Activated naive CD8-positive, alpha-beta T cell treated with anti-CD3 and anti-CD28 coated beads, Interleukin-2, amount 50 U/mL, for 24 hours (primary cell): ENCODE measurements at places on chromosomes 12 and 14.

- no peak for DNase-seq
- H3K36me3 ChIP-seq = no peaks in the 10 kb centered on the region
- H3K27ac ChIP-seq = no peak overlapping the region
- no peak overlapping the region for H3K4me3 ChIP-seq
- H3K4me1 ChIP-seq = no peaks in the 10 kb centered on the region
These were observed 295.2 kb upstream of the SRRM4 start for GRCh38 chr12:118685983-118686607.

GRCh38 chr14:31954991-31955390 lies 122.1 kb upstream of the ARHGAP5 start:
- H3K27ac ChIP-seq = no peak overlapping the region
- no peak overlapping the region for H3K4me3 ChIP-seq
- H3K36me3 ChIP-seq = no peaks in the 10 kb centered on the region
- H3K27me3 ChIP-seq = peaks cover 16% of the 10 kb centered on the region

DNA sequence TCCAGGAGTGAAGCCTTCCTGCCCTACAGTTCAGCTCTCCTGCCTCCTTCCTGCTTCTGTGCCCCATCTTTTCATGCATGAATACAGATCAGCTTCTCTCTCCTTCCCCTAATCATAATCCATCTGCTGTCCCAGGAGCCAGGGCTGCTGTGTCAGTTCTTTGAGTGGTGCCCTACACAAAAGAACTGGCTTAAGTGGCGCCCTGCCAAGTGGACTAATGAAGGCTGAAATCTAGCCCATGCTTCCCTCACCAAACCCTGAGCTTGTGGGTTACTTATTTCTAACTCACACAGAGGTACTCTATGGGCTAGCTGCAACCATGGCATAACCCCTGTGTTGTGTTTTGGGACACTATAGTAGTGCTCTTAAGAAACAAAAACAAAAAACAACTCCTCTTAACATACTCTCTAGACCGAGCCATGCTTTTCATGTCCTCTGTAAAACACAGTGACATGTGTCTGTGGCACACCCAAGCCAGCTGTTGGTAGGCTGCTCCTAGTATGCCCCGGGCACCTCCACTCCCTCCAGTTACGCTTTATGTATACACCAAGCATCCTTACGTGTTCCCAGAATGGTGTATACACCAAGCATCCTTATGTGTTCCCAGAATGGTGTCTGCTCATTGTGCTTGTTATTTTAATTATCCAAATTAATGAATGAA lies 19.3 kb upstream of the ETV6 start:
- DNase-seq = no peak
- no peaks in the 10 kb centered on the region for H3K36me3 ChIP-seq
- no peak overlapping the region for H3K27ac ChIP-seq
- H3K4me1 ChIP-seq = no peaks in the 10 kb centered on the region

DNA sequence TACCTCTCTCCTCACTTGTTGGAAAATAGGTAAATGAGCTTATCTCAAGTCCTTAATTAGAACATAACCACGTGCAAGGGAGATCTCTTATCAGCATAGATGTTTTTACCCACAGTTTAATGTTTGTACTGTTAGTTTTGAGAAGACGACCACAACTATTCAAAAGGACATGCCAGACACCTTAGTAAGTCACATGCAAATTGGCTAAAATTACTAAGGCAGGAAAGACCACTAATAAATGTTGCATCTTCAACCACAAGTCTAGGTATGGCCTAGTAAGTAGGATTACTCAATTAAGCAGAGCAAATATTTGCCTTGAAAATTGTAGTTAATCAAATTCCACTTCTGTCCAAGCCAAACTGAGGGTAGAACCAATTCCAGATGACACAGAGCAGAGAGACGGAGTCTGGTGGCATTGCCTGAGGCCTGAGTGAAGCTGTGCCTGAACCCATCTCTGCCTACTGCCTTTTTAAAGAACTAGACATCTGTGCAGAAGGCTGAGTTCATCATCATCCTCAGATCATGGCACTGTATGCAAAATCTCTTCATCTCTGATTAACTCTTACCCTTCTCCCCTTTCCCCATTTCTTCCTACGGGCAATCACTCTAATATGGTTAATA lies 29.7 kb upstream of the CHST11 start:
- peaks cover 40% of the 10 kb centered on the region for H3K4me1 ChIP-seq
- H3K27me3 ChIP-seq = no peaks in the 10 kb centered on the region
- DNase-seq = no peak
- no peak overlapping the region for H3K4me3 ChIP-seq
- H3K27ac ChIP-seq = peak overlapping the region; percentile 74
- peaks cover 7% of the 10 kb centered on the region for H3K36me3 ChIP-seq

- H3K4me3 ChIP-seq = no peak overlapping the region
- DNase-seq = no peak
- H3K27me3 ChIP-seq = no peaks in the 10 kb centered on the region
- no peaks in the 10 kb centered on the region for H3K4me1 ChIP-seq
These were observed 441.6 kb upstream of the FBXO33 start for GRCh38 chr14:39873791-39874190.

- H3K27ac ChIP-seq = no peak overlapping the region
- no peak for DNase-seq
- no peaks in the 10 kb centered on the region for H3K27me3 ChIP-seq
- H3K4me3 ChIP-seq = no peak overlapping the region
- H3K4me1 ChIP-seq = peaks cover 13% of the 10 kb centered on the region
- H3K36me3 ChIP-seq = no peaks in the 10 kb centered on the region
These were observed 8.4 kb upstream of the LRTM2 start for GRCh38 chr12:1811948-1812291.

DNA sequence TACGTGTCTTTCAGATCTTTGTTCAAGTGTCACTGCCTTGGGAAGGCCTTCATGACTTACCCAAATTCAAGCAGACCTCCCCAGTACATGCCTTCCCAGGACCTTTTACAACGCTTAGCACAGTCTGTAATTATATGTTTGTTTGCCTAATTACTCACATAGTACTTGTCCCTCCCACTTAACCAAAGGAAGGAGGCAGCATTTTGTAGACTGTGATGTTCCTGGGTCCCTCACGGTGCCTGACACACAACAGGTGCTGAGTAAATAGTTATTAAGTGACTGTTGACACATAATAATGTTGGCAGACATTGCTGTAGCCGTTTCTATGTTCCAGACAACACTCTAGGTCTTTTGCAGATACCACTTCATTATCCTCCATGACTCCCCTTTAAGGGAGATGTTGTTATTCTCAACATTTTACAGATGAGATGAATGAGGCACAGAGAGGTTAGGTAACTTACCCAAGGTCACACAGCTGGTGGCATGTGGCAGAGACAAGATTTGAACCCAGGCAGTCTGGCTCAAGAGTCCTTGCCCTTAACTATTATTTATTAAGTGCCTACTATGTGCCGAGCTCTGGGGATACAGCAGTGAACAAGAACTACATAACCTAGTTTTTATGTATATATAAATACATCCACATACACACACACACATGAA lies 130.7 kb downstream of the PHETA1 start:
- no peaks in the 10 kb centered on the region for H3K36me3 ChIP-seq
- DNase-seq = no peak
- H3K4me3 ChIP-seq = no peak overlapping the region
- no peaks in the 10 kb centered on the region for H3K4me1 ChIP-seq
- peaks cover 2% of the 10 kb centered on the region for H3K27me3 ChIP-seq

DNA sequence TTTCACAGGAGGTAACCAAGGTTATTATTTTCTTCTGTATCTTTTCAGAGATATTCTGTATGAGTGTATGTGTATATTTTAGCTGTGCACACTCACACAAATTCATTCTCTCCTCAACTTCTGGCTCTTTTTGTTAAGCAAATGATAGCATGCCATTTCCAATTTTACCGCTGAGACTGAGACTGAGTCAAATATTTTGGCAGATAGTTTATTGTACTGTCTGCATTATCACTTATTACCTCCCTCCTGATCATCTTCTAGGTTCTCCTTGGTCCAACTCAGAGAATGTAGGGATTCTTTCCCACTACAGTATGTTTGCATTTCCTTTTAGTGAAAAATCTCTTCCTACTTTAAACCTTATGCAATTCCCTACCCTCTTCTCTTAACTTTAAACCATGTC lies 33.3 kb downstream of the DACT1 start:
- H3K27me3 ChIP-seq = peaks cover 2% of the 10 kb centered on the region
- no peak for DNase-seq
- no peak overlapping the region for H3K4me3 ChIP-seq
- no peaks in the 10 kb centered on the region for H3K36me3 ChIP-seq
- peaks cover under 1% of the 10 kb centered on the region for H3K4me1 ChIP-seq

GRCh38 chr12:94123127-94123526 lies 25.2 kb upstream of the PLXNC1 start:
- H3K4me1 ChIP-seq = peaks cover 60% of the 10 kb centered on the region
- DNase-seq = no peak
- peak overlapping the region; percentile 65 for H3K27ac ChIP-seq
- no peaks in the 10 kb centered on the region for H3K27me3 ChIP-seq
- H3K4me3 ChIP-seq = no peak overlapping the region

- H3K36me3 ChIP-seq = no peaks in the 10 kb centered on the region
- peaks cover 12% of the 10 kb centered on the region for H3K4me1 ChIP-seq
- no peak overlapping the region for H3K4me3 ChIP-seq
- H3K27me3 ChIP-seq = peaks cover 7% of the 10 kb centered on the region
- no peak for DNase-seq
- H3K27ac ChIP-seq = no peak overlapping the region
These were observed 20.7 kb downstream of the ADCY6 start for GRCh38 chr12:48768147-48768546.

DNA sequence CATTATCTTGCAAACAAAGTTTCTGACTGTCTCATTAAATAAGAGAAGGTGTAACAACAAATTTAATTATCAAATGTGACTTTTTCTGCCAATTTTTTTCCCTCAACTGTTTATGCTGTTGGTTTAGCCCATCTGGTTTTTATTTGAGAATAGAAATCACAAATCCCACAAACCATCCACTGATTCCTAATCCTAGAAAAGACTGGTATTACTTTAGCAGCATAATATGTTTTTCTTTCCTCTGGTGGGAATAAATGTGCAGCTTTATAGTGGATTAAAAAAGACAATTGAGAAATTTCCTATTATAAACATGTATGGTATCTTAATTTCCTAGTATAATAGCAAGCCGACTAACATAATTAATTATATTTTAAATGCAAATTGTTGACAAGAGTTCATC lies 257.9 kb upstream of the FOXN3 start:
- H3K27me3 ChIP-seq = no peaks in the 10 kb centered on the region
- H3K4me3 ChIP-seq = no peak overlapping the region
- H3K4me1 ChIP-seq = peaks cover 44% of the 10 kb centered on the region
- no peak for DNase-seq
- no peaks in the 10 kb centered on the region for H3K36me3 ChIP-seq

DNA sequence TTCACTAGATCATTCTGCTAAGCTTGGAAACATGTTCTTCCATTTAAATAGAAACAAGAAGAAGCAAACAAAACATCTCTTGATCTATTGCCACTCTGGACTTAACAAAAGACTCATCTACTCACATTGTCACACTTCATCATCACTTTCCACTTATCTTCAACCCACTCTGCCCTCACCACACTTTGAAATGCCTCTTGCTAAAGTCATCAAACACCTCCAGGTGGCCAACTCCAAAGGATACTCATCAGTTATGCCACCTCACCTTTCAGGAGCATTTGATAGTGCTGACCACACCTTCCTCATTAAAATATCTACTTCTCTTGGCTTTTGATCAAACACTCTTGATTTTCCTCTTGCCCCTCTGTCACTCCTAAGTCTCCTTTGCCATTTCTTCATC lies 7.2 kb downstream of the EFCAB11 start:
- no peak for DNase-seq
- H3K4me1 ChIP-seq = peaks cover 11% of the 10 kb centered on the region
- H3K36me3 ChIP-seq = peaks cover 15% of the 10 kb centered on the region
- no peaks in the 10 kb centered on the region for H3K27me3 ChIP-seq
- no peak overlapping the region for H3K27ac ChIP-seq
- H3K4me3 ChIP-seq = no peak overlapping the region

DNA sequence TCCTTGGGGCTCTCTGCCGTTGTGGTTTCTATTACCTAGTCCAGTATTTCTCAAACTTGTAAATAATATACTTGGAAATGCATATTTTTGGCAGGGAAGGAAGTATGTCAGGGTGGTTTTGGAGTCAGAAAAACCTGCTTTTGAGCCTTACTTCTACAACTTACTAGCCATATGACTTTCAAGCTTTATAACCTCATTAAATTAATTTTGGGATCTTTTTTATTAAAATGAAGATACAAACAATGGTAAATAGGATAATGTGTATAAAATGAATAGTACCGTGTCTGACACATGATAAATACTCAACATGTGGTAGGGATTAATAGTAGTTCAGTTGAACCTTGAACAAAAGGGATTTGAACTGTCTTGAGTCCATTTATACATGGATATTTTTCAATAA lies 406.3 kb downstream of the ATP23 start:
- peaks cover 12% of the 10 kb centered on the region for H3K27me3 ChIP-seq
- H3K4me1 ChIP-seq = no peaks in the 10 kb centered on the region
- no peaks in the 10 kb centered on the region for H3K36me3 ChIP-seq
- H3K27ac ChIP-seq = no peak overlapping the region
- no peak overlapping the region for H3K4me3 ChIP-seq

DNA sequence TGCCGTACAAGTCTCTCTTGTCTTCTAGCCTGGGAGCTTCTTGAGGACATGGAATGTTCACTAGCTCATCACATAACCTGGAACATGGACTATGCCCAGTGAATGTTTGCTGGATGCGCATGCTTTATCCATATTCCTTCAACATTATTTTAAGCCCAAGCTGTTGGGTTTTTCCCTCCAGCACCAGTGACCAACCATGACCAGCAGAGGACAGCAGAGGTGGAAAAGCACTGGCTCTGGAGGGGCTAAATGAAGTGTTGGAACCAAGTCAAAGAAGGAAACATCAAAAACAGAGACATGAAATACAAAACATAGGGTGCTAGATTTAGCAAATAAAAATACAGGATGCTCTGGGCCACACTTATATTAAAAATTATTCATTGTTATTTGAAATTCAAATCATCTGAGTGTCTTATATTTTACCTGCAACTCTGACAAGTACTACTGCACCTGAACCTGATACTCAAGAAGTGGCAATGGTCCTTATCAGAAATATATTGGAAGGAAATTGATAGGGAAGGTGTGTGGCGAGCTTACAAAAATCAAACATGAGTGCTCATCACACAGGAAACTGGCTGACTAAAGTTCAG lies 23.1 kb upstream of the HELB start:
- no peaks in the 10 kb centered on the region for H3K27me3 ChIP-seq
- peaks cover 22% of the 10 kb centered on the region for H3K4me1 ChIP-seq
- H3K36me3 ChIP-seq = peaks cover 5% of the 10 kb centered on the region
- no peak overlapping the region for H3K27ac ChIP-seq
